ENCODE measurements at places on chromosomes 5 and 9.

DNA sequence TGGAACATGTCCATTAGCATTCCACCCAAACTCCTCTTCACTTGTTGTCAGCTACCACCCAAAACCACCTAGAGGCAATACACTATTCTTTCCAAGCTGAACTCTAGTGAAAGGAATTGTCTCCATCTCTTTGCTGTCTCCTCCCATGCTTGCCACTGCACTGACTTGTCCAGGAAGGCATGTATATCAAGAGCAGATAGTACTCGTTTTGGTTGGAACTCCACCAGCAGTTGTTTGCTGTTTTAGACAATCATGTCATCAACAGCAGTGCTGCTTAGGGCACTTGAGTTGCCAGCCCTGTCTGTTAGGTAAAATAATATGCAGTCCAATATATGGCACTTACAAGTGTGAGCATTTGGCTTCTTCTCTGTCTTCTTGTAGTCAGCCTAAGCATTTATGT, 80.0 kb upstream of the SAP30L start:
- no peak for DNase-seq

DNA sequence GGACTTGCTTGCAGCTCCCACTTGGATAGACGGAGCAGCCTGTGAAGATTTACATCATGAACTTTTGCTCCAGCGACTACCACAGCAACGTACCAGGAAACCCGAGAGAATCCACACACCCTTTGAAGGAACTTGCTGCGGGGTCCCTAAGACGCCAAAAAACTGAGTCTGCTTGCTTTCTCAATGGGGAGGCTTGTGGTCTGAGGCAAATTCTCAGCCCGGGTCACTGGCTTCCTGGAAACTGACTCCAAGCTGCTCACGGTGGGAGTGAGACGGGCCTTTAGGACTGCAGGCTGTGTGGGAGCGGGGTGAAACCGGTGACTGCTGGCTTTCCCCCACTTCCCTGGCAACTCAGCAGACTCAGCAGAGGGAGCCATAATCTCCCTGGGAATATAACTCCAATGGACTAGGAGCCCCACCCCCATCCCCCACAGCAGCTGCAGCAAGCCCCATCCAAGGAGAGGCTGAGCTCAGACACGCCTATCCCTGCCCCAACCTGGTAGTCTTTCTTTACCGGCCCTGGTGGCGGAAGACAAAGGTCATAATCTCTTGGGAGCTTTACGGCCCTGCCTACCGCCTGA, 466.0 kb downstream of the CAAP1 start:
- DNase-seq = no peak

DNA sequence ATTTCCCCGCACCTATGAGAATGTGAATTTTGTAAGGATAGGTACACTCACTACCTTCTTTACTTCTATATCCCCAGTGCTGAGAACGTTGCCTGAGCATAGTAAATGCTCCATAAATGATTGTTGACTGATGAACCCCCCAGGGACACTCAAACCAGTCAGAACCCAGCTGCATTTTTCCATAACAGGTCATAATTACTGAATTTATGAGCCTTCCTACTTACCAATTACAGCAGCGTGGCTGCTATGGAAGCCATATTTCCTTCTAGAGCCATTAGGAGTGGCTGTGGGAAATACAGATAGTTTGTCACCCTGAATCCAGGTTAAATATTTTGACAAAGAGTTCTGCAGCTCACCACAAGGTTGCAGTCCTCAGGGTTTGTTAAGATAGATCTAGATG, 135.0 kb downstream of the TAF11L14 start:
- DNase-seq = no peak

GRCh38 chr9:84153885-84154284, 173.3 kb downstream of the RMI1 start:
- no peak for DNase-seq

GRCh38 chr9:92044936-92045335, 70.3 kb downstream of the SPTLC1 start:
- no peak for DNase-seq

DNA sequence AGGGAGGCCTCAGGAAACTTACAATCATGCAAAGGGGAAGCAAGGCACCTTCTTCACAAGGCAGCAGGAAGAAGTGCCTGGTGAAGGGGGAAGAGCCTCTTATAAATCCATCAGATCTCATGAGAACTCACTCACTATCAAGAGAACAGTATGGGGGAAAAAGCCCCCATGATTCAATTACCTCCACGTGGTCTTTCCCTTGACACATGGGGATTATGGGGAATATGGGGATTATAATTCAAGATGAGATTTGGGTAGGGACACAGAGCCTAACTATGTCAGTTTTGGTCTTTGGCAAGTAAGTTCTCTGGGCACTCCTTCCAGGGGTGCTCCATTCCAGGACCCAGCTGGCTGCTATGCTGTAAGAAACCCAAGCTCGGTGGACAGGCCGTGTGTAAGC, 275.3 kb upstream of the TUT7 start:
- DNase-seq = no peak

- DNase-seq = no peak
Measured at GRCh38 chr9:135228345-135228982, 141.0 kb downstream of the OLFM1 start.

- no peak for DNase-seq
Measured at GRCh38 chr5:84237126-84237525, 147.6 kb downstream of the EDIL3 start.

- DNase-seq = no peak
Measured at GRCh38 chr9:3457175-3457574, 68.6 kb downstream of the RFX3 start.

DNA sequence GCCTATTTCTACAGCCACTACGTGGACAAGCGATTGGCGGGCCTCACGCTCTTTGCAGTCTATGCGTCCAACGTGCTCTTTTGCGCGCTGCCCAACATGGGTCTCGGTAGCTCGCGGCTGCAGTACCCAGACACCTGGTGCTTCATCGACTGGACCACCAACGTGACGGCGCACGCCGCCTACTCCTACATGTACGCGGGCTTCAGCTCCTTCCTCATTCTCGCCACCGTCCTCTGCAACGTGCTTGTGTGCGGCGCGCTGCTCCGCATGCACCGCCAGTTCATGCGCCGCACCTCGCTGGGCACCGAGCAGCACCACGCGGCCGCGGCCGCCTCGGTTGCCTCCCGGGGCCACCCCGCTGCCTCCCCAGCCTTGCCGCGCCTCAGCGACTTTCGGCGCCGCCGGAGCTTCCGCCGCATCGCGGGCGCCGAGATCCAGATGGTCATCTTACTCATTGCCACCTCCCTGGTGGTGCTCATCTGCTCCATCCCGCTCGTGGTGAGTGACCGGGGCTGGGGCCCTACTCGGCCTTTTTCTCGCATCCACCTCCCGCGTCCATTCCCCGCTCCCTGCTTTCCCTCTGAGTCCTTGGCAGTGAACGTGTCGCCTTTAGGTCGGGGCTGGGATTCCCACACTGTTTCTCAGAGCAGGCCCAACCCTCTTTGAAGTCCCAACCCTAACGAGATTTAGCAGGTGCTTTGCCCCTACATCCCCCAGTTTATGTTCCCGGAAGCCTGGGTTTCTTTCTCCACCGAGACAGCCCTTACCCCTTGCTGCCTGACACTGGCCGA, 1.8 kb downstream of the PTGER4 start:
- peak; percentile 41 for DNase-seq

DNA sequence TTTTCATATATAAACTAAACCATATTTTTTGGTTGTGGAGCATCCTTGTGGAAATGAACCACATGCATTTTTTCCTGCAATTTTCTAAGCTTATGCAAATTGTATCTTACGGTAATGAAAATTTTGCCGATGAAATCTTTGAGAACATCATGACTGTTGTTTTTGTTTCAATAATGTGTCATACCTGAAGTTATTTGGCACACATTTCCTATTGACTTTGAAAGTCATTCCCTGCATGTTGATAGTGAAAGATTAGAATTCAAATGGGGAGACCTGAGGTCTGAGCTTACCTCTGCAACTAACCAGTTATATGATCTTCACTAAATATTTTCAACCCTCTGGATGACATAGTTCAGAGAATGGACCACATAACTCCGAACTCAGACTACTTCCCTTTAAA, 88.5 kb downstream of the PRR16 start:
- no peak for DNase-seq

DNA sequence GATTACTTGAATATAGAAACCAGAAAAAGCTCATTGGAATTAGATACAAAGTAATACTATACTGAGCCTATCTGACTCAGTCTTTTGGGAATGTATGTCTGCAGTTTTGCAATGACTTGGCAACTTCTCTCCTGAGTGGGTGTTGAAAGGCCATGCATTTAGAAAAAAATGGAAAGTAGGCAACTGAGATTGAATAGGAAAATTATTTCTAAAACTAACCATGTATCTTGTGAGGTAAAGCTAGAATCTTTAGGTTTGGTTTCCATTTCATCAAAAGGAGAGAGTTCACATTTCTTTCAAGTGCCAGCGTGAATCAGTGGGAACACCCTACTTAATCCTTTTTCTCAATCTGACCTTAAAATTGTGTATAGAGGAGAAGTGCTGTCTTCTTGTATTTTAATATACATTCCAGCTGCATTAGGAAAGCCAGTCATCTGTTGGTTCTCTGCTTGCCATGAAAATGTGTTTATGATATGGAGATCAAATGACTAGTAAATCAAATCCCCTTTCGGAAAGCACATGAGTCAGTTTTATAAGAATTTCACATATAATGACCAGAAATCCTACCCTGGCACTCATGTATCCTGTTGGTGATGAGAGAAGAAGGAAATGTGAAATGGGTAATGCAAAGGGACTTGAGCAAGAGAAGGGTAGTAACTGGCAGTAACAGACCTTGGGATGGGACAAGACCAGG, 30.4 kb downstream of the NFX1 start:
- DNase-seq = no peak

DNA sequence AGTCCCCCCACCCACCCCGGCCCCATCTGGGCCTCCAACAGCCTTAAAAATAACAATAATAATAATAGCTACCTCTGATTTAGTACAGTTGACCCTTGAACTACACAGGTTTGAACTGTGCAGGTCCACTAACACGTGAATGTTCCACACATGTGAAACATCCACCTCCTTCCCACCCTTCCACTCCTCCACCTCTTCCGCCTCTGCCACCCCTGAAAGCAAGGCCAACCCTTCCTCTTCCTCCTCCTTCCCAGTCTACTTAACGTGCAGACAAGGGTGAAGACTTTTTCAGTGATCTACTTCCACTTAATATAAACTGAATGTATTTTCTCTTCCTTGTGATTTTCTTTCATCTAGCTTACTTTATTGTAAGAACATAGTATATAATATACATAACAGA, 10.8 kb downstream of the PDGFRB start:
- DNase-seq = no peak

- no peak for DNase-seq
Measured at GRCh38 chr5:168892618-168893186, 313.5 kb upstream of the PANK3 start.

GRCh38 chr9:16341177-16341576, 529.3 kb downstream of the BNC2 start:
- DNase-seq = no peak

DNA sequence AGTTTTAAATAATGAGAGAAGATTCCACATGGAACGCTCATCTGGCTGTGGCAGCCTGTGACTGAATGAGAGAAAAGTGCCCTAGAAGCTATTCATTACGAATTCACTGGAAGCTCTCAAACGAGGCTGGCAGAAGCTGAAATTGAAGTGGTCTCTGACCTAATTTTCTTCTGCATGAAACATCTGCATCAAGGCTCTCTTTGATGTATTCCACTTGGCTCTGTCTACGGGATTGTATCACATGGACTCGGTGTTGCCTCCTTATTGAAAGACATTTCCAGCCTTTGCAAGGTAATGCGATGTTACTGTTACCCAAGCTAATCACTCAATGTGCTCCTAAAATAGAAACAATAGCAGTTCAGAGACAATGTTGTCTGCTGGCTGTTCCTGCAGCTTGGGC, 246.9 kb upstream of the ZNF462 start:
- no peak for DNase-seq

DNA sequence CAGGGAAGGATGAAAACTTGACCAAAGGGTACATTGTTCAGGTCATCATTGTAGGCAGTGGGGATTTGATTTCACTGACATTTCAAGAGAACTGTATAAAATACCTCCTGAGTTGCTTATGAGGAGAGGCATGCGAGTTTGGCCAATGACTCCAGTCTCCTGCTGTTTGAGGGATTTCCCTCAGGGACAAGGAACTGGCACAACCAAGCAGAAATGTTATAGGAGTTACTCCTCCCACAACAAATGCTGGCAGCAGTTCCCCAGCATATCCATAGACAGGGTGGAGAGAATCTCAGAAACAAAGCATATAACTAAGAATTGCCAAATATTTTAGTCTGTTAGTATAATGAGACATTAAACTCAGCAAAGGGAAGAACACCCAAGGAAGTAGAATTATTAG, 47.2 kb upstream of the FBXL7 start:
- DNase-seq = no peak

Measured in CD4-positive, CD25-positive, alpha-beta regulatory T cell (primary cell).